ENCODE measurements at places on chromosomes 2 and 18.

- DNase-seq: no peak
Observed at GRCh38 chr18:42675810-42676209, 439.7 kb downstream of the RIT2 start.

DNA sequence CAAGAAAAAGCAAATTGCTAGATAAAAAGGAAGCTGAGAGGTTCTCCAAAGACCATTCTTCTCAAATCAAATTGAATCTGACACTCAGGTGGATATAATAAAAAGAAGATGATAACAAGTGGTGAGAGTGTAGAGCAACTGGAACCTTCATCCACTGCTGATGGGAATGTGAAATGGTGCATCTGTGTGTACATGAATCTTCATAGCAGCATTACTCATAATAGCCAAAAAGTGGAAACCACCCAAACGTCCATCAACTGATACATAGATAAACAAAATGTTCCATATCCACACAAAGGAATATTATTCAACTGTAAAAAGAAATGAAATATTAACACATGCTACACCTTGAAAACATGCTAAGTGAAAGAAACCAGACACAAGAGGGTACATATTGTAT lies 357.2 kb upstream of the EPHA4 start:
- no peak for DNase-seq

DNA sequence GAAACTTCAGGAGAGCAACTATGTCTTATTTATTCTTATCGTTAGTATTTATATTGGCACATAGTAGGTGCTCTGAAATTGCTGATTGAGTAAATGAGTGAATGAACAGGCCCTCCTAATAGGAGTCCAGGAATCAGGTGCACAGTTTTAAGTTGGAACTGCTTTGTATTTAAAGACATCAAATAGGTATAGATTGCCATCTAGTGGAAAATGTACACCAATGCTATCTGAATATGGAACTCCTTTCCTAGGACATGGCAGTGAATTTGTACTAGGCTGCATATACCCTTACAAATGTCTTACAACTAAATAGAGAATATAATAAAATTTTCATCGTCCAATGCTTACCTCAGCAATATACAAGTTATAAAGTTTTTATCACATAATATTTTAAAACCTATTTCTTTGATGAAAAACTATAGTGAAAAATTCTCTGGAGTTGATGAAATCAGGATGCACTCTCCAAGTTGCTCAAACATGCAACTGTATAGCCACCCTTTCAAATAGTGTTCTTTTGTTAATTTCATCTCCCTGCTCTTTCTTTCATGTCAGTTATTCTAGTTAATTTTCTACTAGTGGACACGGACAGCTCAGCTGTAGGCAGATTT lies 318.9 kb upstream of the SYT4 start:
- no peak for DNase-seq

DNA sequence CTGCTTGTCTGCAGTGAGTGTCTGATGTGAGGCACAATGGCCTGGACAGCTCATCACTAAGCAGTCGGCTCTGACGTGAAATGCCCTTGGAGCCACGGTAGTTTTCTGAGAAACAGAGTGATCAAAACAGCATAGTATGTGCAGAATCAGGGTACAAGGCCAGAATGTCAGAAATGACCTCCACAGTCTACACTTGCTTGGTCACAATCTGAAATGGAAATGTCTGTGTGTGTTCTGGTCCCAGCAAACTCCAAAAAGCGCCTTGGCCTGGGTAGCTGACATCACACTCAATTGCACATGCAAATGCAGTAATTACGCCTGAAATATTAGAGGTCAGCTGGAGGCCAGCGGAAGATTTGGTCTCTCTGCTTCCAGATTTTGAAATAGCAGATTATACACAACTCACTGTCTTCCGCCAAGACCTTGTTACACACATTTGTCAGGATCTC lies 95.4 kb downstream of the CTAGE1 start:
- no peak for DNase-seq

DNA sequence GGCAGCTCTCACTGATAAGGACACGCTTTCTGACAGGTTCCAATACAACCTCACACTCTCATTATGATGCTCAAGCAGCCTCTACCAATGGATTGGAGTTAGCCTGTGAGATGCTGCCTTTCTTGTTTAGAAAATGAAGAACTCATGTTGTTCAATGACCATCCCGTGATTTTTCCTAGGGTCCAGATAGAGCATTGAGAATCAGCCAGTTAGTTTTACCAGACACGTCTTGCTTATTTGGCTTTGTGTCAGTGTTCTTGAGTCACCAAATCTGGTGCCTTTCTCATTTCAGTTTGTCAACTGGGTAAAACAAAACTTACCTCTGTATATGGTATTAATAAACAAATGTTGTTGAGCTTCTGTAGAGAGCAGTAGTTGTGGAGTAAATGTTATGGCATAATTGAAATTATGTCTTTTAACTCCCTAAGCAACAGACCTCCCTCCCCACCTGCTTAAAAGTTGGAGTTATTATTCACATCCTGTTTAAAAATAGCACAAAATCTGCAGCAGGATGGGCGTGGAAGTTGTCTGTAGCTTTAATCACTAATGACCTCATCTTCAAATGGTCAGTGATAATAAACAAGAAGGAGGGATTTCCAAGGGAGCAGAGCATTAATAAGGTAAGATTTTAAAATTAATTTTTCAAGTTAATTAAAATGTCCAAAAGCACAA lies 167.3 kb downstream of the HRH4 start:
- DNase-seq: no peak

DNA sequence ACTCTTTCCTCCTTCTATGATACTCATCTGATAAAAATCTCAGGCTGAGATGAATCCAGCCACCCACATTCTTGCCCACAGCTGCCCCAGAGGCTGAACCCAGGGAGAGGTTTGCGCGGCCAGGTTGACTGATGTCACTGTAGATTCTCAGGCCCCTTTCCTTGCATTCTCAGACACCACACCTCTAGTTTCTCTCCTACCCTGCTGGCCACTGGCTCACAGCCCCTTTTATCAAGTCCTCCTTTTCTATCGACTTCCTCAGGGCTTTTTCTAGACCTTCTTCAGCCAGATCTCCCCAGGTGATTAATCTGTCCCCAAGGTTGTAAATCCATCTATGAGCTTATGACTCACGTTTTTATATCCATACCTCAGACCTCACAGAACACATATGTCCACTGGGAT lies 99.8 kb downstream of the TACR1 start:
- DNase-seq: no peak

GRCh38 chr18:61922435-61922834 lies 29.6 kb upstream of the RNF152 start:
- no peak for DNase-seq

- no peak for DNase-seq
Observed at GRCh38 chr2:120346667-120347358, 877 bp downstream of the INHBB start.

- DNase-seq: no peak
Observed at GRCh38 chr2:40346535-40347354, 105.1 kb downstream of the SLC8A1 start.

- no peak for DNase-seq
Observed at GRCh38 chr2:188122985-188123384, 168.7 kb upstream of the GULP1 start.

DNA sequence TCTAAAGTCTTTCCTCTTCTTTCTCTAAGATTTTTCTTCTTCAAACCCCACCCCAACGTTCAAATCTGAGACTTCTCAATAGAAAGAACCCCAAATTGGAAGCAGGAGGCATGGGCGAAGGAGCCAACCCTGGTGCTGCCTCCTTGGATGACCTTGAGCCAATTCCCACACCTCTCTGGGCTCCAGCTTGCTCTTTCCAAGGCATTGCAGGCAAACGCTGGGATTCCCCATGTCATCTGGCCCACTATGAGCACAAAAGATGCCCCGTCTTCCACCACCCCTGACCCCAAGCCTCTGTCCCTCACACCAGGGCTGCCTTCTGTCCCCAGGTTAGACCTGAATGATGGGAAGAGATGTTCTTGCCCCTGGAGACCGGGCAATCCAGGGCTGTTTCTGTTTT lies 57.0 kb downstream of the TTC32 start:
- no peak for DNase-seq

GRCh38 chr2:227906991-227907390 lies 35.6 kb downstream of the DAW1 start:
- no peak for DNase-seq

GRCh38 chr2:24448797-24449196 lies 42.3 kb upstream of the NCOA1 start:
- DNase-seq: no peak

- no peak for DNase-seq
Observed at GRCh38 chr2:98608962-98609604, 694 bp downstream of the UNC50 start.

DNA sequence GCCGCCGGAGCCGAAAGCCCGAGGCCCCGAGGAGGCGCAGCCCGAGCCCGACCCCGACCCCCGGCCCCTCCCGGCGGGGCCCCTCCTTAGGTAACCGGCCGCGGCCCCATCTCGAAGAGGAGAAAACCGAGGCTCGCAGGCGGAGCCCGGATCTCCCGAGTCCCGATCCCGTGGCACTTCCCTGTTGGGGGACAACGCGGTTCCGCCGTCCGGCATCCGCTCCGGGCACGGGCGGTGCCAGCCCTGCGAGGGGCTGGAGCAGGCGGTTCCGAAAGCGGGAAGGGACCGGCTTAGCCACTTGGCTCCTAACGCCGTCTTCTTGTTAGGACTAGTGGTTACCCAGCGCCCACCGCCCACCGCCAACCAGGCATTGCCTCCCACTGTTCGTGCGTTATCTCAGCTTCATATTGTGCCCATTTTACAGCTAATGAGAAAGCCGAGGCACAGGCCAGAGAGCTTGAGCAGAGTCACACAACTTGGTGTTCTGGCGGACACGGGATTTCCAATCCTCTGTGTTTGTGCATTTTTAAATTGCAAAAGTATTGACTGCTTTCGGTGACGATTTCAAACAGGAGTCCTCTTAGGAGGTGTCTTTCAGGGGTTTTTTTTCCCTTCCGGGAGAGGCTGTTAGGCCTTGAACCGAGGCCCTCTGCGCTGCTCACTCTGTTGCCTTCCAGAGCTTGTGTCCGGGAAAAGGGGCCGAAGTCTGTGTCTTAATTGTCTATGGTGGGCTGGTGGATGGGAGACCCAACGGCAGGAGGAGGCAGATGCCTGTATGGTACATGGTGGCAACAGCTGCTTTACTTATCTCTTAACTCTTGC lies 562 bp downstream of the CENPA start:
- no peak for DNase-seq

DNA sequence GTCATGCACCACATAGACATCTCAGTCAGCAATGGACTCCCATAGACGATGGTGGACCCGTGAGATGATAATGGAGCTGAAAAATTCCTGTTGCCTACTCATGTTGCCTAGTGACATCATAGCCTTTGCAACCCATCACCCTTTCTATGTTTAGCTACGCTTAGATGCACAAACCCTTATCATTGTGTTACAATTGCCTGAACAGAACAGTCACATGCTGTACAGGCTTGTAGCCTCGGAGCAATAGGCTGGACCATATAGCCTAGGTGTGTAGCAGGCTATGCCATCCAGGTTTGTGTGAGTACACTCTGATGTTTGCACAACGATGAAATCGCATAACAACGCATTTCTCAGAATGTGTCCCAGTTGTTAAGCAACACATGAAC lies 221.6 kb downstream of the ALPK2 start:
- no peak for DNase-seq

DNA sequence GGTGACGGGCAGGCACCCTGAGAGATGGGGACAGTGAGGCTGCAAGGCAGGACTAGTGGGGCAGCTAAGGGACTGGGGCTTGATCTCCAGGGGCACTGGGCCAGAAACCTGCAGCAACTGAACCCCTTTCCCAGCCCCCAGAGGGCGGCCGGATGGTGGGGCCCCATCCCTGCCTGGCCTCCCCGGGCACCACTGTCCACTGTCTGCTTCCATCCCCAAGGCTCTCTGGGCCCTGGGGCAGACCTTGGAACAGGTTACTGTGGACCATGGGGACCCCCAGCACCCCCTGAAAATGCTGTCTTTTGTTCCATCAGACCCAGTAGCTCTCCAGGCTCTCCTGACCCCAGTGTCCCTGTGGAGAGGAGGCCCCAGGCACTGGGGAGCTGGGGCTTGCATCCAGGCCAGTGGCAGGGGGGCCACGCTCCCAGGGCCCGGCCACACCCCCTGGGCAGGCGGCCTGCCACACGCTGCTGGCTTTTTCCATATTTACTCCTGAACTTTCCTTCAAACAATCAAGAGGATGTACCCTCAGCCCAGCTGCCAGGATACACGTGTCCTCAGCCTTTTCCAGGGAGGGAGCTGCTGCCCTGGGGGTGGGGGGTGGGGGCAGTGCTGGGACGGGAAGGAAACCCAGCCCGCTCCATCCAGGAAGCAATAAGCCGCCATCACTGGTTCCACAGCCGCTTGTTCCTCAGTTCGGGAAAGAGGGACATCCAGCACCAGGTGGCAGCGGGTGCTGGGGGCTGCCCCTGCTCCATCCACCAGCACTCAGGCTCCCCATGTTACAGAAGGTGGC lies 102.3 kb upstream of the ODC1 start:
- DNase-seq: no peak

- no peak for DNase-seq
Observed at GRCh38 chr18:76443519-76444445, 51.3 kb downstream of the ZNF516 start.

DNA sequence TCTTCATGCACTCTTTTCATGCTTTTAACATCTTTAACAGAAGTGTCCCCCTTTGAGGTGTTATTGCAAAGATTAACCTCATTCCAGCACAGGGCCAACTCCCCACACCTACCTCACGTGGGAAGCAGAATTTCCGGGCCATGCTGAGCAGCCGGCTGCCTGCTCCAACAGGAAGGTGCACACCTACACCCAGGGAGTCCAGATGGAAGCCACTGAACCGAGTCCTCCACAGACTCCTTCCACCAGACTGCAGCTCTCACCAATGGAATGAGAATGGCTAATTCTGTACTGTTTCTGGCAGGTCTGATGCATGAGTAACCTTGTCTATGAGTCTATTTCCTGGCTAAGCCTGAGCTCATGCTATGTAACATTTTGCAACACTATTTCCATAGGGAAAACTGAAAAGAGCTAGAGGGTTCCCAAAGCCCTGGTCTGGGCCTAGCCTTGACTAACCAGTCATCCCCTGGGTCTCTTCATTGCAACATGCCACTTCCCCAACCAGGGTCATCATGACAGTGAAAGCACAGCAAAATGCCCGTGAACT lies 11.0 kb downstream of the ERFE start:
- DNase-seq: no peak

GRCh38 chr2:41169744-41170143 lies 717.9 kb upstream of the SLC8A1 start:
- no peak for DNase-seq

GRCh38 chr2:108701208-108701607 lies 18.1 kb upstream of the RANBP2 start:
- DNase-seq: no peak

GRCh38 chr2:72754628-72755320 lies 71.1 kb downstream of the EXOC6B start:
- no peak for DNase-seq

GRCh38 chr2:177090967-177091366 lies 121.6 kb upstream of the HNRNPA3 start:
- no peak for DNase-seq

- DNase-seq: no peak
Observed at GRCh38 chr2:197200051-197200761, 110.4 kb downstream of the ANKRD44 start.

GRCh38 chr2:95310651-95311050 lies 13.5 kb downstream of the KCNIP3 start:
- DNase-seq: no peak

- no peak for DNase-seq
Observed at GRCh38 chr2:64462940-64463700, 9.2 kb downstream of the LGALSL start.

- DNase-seq: no peak
Observed at GRCh38 chr2:86368161-86368824, 30.9 kb upstream of the REEP1 start.

- DNase-seq: no peak
Observed at GRCh38 chr2:176555781-176556180, 286.5 kb downstream of the MTX2 start.

GRCh38 chr18:79093986-79094385 lies 24.8 kb downstream of the ATP9B start:
- no peak for DNase-seq

Measured in right renal cortex interstitium (tissue), 3 donors.